ENCODE measurements at places on chromosomes 12 and 14.

DNA sequence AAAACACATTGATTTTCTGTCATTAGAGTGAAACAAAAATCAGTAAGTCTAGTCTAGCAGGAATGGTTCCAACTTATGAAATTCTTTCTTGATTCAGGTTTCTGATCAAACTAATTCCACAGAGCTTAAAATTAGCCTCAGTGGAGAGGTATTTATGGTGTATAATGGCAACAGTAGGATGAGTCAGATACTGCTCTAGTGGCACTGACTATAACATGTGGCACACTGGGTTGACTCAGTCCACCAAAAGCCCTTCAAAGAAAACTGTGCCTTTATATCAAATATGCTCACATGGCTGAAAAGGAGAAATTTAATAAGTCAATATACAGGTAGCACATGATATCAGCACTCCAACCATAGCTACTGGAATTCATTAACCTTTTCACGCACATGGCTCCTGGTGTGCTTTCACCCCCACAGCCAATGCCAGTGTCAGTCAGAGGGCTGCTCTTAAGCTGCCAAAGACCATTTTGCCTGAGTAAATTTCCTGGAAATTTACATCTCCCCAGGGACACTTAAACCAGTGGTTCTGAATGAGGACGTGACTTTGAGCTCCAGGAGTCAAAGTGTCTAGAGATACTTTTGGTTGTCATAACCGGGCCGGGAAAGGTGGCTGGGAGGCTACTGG is 21.7 kb upstream of the CATSPERB start:
- no peak for DNase-seq

GRCh38 chr12:9404469-9405260 is 196.5 kb upstream of the PZP start:
- no peak for DNase-seq

- no peak for DNase-seq
These were observed 6.5 kb downstream of the HOXC12 start for GRCh38 chr12:53961025-53961761.

DNA sequence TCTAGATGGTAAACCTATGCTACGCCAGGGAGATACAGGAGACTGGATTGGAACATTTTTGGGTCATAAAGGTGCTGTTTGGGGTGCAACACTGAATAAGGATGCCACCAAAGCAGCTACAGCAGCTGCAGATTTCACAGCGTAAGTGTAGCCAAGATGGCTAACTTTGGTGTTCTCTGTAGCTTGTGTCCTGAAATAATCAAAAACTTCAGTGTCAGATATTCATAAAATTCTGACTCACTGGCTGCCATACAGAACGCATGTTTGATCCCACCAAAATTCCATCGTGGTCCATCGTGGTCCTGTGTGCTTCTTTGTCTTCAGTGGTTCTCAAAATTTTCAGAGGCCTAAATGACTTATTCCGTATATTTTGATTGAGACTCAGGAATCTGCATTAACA is 1.3 kb downstream of the STRAP start:
- no peak for DNase-seq

DNA sequence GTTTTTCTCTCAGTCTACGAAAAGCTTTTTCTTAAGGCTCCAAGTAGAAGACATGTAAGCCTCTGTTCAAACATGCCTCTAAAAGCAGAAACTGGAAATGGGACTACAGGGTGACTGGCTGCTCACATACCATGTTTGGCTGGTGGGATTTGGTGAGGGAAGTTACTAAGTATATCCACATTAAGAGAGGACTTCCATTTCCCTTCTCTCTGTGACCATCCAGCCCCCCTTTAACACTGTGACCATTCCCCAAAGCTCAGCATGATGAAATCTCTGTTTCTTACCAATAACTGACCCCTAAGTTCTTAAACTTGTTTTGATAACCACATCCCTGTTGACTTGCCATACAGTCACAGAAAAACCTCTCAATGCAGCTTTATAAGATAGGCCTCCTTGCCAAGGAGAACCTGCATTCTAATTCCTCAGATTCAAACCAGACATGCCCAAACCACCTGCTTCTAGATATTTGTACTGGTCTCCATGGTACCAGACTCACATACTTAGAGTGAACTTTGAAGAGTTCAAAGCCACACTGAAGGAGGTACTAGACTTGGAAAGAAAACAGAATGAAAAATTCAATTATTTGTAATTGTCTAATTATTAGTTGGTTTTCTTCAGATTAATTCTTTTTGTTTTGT is 102.2 kb downstream of the VEZT start:
- no peak for DNase-seq

DNA sequence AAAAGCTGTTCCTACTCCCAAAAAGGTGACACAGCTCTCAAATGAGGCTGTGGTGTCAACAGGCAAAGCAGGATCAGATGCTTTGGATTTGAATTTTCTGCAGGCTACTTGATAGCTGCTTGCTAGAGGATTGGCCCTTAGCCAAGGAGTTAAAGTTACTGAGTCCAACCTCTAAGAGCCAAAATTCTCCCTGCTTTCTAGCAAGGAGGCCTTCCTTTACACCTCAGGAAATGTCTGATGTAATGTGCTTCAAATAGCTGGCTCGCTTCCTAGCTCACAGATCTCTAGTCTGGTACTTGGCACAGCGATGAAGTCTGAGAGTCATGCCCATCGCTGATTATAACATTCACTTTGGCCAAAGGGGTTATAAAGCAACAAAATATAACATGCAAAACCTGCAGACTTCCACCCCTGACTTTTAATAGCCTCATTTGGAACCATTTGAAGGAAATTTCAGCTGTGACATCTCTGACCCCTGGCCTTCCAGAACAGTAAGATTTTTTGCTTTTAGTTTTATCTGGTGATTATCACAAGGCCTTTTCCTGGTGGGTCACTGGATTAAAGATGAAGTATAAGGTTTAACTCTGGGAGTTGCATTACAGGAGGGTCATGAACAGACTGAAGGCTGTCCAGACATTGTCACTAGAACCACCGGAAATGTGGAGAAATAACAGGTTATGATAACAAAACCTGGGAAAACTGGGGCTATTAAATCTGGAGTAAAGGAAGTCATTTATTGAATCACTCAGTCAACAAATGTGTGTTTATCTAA is 189.7 kb downstream of the EPS8 start:
- DNase-seq: peak; percentile 27

DNA sequence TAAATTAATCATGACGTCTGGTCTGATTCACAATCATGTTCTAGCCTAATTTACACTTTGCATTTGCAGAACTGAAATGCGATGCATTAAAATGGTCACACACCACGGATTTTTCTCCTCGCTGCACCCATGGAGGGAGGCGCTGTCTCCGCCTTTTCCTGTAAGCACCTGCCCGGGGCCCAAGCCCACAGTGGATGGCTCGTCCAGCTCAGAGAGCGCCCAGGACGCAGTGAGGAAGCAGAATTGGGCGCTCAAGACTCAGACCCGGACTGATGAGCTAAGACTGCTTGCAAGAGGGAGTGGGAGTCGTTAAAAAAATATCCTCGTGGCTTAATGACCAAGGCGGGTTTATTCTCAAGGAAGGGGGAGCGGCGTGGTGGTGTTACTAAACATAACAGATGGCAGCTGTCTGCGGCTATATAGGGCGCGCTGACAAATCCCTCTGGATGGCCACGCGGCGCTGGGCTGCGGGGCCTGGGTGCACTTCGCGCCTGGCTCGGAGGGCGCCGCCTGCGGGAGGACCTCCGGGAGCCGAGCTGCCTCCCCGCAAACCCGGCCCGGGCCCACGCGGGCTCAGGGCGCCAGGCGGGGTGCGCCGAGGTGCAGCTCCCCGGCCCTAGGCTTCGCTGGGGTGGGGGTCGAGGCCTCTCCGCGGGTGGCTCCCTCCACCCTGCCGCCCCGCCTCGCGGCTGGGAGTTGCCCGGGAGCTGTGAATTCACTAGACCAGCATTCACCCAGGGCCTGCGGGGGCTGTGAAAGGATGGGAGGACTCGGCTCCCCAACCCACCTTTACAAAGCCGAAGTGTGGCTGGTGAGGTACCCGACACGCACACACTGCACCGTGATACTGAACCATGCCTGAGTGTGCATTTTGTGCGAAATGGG is 78.7 kb downstream of the PPM1A start:
- DNase-seq: no peak

GRCh38 chr14:73503648-73504047 is 12.9 kb downstream of the RIOX1 start:
- no peak for DNase-seq

DNA sequence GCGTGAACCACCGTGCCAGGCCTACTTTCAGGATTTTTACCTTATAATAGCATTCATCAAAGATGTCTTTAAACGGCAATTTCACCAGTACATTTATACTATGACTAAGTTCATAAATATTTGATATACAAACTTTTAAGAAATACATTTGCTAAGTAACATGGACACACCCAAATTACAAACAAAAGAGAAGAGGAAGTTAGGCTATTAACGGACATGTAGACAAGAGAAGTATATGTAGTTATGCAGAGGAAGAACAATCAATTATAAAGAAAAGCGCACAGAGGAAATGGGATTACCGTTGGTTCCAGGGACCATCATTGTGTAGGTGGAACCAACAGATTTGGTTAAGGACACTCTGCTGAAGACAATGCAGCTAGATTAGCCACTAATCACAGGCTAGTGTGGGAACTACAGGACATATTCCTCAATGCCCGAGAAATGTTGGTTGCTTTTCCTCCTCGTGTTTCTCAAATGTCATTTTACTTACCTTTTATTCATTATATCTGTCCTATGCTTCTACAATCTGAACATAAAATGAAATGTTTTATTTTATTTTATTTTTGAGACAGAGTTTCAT is 24.0 kb upstream of the PKP2 start:
- no peak for DNase-seq

- no peak for DNase-seq
These were observed 192.7 kb downstream of the DPF3 start for GRCh38 chr14:72701237-72701565.

GRCh38 chr12:132447327-132447720 is 42.6 kb upstream of the FBRSL1 start:
- no peak for DNase-seq

DNA sequence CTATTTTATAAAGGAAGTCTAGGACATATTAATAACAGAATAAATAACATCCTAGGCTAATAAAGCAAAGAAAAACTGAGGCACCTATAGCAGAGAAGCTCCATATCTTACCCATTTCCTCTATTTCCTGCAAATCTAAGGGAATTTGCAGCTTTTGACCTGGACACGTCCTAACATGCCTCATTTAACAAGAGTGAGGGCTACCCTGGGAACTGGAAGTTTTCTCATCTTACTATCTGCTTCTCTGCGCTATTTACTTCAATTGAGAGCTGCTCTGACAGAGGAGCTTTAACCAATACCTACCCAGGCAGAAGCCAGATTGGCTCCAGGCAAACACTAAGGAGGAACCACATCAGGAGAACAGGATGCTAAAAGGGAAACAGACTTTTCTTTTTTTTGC is 5.7 kb downstream of the YBX3 start:
- no peak for DNase-seq
